ENCODE measurements at places on chromosomes 1 and 21. TPM values are rescaled to one million over a fixed set of nuclear protein-coding genes. Genes with fewer than 3 reads are reported as not detected.

DNA sequence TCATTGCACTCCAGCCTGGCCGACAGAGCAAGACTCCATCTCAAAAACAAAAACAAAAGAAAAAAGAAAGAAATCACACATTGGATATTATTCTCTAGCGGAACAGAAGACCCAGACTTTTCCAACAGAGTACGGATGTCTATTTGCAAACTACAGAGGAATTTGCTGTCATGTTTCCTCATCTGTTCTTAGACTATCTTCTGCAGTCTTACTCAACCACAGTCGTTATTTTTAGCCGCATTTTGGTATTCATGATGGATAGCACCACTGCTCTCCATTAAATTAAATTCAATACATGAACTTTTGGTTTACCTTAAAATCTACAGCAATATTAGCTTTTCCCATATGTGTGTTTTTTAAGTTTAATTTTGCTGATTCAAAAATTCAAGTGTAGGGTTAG, 14.2 kb upstream of the HEATR1 start:
- no peak for DNase-seq

DNA sequence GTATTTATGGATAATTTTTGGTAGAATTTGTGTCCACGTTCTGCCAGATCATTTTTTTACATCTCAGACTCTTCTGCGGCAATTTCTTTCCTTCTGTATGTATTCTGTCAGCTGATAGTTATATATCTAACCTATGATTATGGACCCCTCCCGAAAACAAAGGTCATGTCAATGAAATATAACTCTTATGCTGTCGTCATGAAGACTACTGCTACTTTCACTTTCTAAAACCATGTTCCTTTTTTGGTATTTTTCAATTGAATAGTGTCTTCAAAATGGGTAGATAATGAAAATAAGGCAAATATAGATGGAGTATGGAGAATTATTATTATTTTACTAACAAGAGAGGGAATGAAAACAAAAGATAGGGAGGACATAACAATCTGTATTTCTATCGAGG, 3.2 kb downstream of the ANGPTL1 start:
- no peak for DNase-seq

LIPI gene
- not detected for total RNA-seq

ABCD3 gene
- 69.0 TPM for total RNA-seq

DNA sequence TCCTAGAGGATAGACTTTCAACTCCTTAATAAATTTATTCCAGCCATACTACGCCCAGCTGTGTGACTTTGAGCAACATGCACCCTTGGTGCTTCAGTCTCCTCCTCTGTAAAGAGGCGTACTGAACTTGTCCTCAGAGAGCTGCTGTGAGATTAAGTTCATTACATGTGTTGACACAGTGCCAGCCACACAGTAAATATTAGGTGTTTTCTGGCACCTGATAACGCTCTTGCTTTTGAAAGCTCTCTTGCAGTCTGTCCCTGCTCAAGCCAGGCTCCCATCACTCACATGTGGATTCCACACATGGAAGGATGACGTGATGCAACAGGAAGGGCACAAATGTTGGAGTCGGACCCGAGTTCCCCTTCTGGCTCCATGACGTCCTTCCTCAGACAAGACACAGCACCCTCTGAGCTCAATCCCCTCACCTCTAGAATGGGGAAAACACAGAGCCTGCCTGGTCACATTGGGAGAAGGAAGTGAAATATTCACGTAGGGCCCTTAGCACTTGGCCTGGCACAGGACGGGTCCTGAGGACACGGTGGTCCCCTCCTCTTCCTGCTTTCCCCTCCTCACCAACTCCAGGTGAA, 7.7 kb downstream of the IFNLR1 start:
- no peak for DNase-seq
